ENCODE measurements at places on chromosomes 11 and 22.

DNA sequence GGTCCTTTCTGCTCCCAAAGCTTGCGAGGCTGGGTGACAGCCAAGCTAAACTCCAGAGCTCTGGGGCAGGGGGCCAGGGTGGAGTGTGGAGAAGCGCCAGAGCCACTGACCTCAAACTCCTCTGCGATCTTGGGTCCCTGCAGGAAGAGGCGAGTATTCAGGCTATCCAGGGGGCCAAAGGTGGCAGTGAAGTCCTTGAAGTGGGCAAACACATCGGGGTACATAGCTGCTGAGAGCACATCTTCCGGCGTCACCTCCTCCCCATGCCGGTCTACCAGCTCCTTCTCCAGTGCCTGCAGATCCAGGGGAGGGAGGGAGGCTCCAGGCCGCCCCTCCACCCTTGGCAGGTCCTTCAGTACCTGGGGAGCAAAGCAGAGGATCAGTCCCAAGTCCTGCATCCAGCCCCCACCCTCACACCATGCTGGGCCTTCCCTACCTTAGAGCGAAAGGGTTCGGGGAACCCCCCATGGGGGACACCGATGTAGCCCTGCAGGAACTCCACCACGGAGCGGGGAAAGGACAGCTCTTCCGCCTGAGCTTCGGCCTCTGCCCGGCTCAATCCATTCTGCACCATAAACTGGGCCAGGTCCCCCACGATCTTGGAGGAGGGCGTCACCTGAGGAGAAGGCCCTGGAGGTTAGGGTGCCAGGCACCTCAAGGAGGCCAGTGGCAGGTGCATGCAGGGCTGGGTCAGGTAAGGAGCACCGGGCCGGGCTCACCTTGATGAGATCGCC lies 6.4 kb downstream of the RCE1 start:
- DNase-seq, result no peak

DNA sequence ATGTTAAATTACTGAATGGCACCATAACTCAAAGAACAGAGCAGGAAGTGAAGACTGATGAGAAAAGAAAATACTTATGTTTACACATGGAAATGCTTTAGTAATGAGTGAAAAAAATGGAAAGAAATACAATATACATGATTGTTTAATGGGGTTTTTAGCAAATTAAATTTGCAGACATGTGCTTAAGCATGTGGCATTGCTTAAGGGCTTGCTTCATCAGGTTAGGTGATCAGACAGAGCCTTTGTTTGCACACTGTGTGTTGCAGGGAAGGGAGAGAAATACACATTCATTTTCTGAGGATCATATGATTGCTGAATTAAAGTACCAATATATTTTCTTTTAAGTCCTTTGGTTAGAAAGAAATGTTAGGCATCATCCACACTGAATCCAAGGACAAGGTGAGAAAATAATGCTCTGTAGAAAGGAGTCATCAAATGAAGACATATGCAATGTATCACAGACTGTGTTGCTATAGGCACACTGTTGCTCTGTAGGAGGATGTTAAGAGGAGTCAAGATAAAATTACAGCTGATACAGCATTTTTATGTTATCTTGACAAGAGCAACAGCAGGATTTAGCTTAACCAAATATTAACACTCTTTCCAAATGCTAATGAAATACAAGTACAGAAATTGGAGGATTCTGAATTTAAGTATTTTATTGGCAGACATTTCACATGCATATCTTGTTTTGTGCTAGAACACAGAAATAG lies 23.4 kb upstream of the ARHGAP20 start:
- no peak for DNase-seq

GRCh38 chr22:44860311-44860710 lies 107.9 kb downstream of the ARHGAP8 start:
- DNase-seq, result no peak

DNA sequence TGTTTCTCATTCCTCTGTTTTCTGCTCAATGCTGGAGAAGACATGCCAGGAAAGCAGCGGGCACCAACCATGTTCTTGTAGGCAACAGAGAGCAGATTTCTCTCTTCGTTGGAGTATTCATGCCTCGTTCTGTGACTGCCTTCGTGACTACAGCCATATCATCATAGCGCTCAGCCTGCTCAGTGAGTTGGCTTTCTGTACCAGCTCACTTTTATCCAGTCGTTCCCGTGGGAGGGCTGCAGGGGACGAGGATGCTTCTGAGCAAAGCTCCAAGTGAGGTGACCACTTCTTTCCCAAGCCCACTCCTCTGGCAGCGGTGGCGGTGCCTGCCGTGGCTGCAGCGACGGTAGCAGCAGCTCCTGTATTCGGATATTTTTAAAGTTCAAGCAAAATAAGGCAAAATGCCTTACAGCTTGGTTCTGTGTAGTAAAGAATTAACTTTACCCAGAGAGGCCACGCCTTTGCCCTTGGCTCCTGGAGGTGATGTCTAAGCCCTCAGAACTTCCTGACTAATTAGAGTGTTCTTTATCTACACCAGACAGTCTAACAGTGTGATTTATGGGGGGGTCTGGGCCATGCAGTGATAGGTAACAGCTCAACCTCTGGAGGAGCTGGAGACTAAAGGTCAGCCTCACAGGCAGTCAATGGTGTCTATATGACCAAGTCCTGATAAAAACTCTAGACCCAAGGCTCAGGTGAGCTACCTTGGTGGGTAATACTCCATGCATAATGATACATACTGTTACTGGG lies 35.3 kb downstream of the LDHAL6A start:
- DNase-seq, result no peak

GRCh38 chr11:110200836-110201235 lies 95.6 kb downstream of the RDX start:
- no peak for DNase-seq

GRCh38 chr11:32472226-32472625 lies 36.9 kb upstream of the WT1 start:
- no peak for DNase-seq

DNA sequence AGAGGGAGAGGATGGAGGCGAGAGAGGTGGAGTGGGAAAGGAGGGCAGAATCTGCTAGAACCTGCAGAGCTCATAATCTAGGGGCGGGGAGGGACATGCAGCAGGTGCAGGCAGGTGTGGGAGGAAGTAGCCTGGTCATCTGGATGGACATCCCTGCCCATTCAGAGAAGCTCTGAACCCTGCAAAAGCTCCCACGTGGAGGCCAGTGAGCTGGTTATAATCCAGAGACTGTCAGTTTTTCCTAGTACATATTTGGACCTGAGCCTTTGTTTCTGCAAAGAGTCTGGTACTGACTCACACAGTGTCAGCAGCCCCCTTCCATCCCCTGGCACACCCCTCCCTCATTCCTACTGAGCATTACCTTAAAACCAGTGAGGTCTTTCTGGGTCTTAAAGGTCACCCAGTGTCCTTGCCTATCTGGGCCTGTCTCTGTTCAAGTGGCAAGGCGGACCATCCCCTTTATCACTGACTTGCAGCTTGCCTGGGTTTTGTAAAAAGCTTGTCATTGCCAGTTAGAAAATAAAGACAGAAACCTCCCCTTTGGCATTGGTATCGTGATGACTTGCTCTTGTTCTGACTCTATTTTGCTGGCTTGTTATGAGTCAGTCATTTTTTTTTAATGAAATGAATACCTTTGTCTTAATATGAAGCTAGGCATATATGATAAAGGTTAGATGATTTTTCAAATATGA lies 26.1 kb downstream of the PTPRJ start:
- DNase-seq, result peak; percentile 64

- DNase-seq, result peak; percentile 89
These were observed 14.9 kb downstream of the FZD4 start for GRCh38 chr11:86940122-86940777.

GRCh38 chr11:33388793-33389525 lies 131.8 kb downstream of the HIPK3 start:
- no peak for DNase-seq

- peak; percentile 65 for DNase-seq
These were observed 1.3 kb upstream of the LPXN start for GRCh38 chr11:58576887-58577471.

GRCh38 chr22:27545085-27545484 lies 256.5 kb downstream of the MN1 start:
- DNase-seq, result no peak

DNA sequence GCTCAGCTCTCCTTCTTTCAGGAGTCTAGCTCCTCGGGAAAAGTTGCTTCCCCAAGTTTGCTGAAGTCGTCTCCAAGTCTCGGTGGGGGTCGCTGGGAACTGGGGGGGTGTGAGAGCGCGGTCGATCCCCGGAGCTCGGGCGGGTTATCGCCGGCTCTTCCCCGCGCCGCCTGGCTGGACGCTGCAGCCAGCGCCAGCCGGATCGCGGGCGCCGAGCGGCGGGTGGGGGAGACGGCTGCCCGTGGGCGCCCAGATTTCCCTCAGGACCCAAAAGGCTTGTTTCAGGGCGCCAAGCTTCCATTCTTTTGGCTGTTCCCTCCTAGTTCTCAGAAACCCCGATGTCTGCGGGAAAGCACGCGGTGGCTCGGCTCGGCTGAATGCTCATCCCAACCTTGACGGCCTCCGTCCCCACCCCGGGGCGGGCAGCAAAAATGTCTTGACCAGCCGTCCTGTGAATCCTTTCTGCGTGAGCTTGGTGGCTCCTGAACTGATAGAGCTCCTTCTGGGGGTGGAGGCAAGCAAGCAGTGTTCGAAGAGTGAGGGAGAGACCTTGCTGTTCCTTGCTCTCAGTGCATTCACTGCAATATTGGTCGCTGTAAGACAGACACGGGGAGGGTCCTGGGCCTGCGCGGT lies 1.7 kb downstream of the ZBTB16 start:
- peak; percentile 68 for DNase-seq

DNA sequence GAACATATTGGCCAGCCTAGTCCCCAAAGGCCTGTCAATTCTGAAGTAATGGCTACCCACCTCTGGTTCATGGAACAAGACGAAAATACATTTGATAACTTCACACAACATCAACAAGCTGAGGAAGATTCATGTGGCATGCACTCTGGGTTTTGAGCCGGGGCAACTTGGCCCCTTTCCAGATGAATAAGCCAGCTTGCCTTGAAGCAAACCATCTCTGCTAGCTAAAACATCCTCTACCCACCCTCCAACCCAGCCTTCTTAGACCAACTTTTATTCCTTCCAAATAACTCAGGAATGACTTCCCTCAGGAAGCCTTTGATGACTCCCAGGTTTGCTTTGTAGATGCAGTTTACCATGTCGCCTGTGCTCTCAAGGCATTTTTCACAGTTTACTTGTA lies 94.4 kb downstream of the SLC1A2 start:
- no peak for DNase-seq

DNA sequence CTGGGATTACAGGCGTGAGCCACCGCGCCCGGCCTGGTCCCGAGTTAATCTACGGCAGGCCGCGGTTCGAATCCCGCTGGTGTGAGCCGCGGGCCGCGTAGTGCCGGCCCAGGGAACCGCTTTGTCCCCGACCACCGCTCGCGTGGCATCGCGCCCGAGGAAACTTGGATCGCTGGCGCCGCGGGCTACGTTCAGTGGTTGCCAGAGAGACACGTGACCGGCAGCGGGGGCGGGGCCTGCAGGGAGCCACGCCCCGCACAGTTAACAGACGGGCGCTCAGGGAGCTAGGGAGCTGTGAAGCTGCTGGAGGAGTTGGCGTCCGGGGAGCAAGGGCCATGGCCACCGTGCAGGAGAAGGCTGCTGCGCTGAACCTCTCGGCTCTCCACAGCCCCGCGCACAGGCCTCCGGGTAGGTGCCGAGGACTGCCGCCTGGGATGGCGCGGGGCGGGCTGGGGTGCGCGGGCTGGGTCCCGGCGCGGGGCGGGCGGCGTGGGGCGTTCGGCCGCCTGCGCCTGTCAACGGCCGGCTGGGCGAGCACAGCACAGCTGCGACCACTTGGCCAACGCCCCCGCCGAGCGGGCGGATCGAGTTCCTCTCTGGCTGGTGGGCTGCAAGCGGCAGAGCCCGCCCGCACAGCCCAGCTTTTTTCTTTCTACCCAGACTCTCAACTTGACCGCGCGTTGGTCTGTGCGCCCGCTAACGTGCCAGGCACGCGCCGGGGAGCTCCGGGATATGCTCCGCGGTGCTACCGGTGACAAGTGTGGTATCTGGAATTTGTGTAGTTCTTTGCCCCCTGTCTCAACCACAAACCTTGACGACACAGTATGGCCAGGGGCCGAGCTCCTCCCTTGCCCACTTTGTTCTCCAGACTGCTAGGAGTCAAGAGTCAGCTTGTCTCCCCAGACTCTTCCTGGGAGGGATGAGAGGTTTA lies at the start of gene DEPDC7:
DEPDC7 (plus strand) TSS at position 258 of the 931 bp plus-strand sequence; CDS start at position 336, 78 bp downstream.
- DNase-seq, result peak; percentile 84

- no peak for DNase-seq
These were observed 11.6 kb downstream of the ARRB1 start for GRCh38 chr11:75339685-75340409.

DNA sequence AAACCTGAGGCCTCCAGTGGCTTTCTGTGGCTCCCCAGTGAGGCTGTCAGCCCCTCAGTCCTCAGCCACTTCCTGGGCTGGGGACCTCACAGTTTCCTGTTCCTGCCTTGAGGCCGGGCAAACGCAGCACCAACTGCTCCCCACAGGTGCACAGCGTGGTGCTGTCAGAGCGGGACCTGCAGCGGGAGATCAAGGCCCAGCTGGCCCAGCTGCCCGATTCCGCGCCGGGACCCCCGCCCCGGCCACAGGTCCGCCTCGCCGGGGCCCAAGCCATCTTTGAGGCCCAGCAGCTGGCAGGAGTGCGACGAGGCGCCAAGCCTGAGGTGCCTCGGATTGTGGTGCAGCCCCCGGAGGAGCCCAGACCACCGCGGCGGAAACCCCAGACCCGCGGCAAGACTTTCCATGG lies 5.4 kb downstream of the TBC1D10C start:
- DNase-seq, result no peak

GRCh38 chr11:42620796-42621195 lies 691.0 kb upstream of the API5 start:
- no peak for DNase-seq

DNA sequence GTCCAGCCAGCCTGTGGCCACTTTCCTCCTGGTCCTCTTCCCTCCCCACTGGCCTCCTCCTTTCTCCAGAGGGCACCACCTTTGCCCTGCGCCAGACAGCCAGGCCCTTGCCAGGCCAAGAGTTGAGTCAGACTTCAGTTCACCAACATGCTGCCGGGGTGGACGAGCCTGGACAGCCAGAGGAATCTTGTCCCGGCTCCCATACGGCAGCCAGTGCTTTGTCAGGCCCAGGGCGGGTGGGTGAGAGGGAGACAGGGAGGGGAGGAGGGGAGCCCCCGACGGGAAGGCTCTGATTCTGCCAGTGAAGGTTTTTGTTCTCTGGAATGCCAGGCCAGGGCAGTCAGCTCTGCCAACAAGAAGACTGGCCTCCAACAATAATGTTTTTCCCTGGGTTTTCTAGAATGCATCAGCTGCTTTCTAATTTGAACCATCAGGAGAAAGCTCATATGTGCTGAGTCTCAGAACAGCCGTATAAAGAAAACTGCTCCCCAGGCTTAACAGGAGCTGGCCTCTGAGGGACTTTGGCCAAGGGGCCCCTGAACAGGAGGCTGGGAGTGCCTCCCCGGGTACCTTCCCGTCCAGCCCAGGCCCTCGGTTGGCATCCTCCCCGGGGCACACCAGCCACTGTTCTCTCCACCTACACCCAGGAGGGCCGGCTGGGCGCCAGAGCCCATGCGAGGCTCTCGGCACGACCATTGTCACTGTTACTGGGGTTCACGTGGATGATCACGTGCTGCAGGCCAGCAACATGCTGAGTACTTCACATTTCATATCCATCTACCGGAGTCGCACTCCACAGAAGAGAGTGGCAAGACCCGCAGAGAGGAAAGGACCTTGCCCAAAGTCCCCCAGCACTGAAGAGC lies 28.6 kb downstream of the LIF start:
- no peak for DNase-seq

Data from fibroblast of lung (primary cell).